Retina (tissue), 1 donor: ENCODE measurements at places on chromosomes 2 and 18.
A peak's percentile ranks its signal among the peaks of the same experiment; 100 is the strongest.

GRCh38 chr2:133171393-133172004, 396.8 kb downstream of the NCKAP5 start:
- DNase-seq = peak; percentile 74

- no peak for DNase-seq
These were observed 35.5 kb downstream of the PELI1 start for GRCh38 chr2:64108666-64109241.

GRCh38 chr18:11982981-11983380, 1.7 kb downstream of the IMPA2 start:
- DNase-seq = no peak

GRCh38 chr2:32652555-32653209, 24.8 kb downstream of the TTC27 start:
- no peak for DNase-seq

DNA sequence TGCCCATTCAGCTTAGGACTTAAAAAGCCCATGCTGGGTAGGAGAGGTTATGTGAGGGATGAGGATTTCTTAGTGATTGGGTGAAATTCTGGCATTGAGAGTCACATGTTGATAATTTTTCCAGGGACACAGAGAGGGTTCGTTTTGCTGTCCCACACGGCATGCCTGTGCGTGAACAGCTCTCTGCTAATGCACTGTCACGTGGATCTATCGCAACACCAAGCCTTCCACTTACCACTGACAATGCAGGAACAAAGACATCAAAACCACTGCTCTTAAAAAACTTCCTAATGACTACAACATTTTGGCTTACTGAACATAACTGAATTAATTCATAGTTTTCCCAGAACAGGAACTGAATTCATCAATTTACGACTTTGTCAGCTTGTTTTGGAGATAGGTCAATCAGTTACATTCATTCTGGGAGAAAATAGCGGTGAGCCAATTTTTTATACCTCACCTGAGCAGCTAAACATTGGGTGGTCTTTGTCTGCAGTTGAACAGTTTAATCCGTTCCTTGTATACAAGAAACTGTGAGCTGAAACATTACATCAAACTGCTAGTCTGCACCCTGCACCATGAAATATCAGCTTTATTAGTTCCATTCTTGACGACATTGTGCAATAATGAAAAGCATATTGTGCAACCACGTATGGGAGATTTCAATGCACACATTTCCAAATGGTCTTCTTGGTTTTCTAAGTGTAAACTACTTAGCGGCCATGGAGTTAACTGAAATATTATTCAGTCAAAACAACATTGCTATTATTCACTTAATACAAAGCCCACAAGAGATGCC, 127.1 kb downstream of the LPIN1 start:
- no peak for DNase-seq

DNA sequence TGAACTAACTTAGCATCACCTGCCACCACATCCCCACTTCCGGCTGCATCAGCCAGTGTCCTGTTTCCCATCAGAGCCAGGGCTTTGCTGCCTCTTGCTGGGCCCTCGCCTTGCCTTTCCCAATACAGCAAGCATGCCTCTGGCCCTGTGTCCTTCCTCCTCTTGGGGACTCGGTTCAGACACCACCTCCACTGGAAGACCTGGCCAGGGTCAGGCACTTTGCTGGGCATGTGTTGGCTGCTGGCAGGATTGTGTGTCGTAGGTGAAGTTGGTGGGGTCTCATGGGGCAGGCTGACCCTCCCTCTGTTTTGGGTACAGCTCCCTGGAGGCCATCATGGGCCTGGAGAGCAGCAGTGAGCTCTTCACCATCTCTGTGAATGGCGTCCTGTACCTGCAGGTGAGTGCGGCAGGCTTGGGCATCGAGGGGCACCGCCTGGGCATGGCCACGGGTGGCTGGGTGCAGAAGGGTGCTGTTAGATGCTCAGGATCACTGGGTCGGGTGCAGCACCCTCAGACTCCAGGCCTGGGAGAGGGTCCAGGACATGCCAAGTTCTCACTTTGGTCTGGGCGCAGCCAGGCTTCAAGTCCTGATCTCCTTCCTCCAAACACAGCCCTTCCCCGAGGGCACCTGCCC, 6.6 kb downstream of the ERFE start:
- no peak for DNase-seq

DNA sequence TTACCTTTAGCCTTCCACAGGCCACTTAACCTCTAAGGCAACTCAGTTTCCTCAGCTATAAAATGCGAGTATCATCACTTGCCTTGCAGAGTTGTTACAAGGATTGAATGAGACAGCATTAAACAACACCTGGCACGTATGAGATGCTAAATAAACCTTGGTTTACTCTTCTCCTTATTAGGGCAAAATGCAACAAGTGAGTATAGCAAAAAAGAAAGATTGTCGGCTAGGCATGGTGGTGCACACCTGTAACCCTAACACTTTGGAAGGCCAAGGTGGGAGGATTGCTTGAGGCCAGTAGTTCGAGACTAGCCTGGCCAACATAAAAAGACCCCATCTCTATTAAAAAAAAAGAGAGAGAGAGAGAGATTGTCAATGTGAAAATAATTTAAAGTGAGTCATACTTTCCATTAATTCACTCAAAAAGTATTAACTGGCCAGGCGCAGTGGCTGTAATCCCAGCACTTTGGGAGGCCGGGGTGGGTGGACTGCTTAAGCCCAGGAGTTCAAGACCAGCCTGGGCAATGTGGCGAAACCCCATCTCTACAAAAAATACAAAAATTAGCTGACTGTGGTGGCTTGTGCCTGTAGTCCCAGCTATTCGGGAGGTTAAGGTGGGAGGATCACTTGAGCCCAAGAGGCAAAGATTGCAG, 8.0 kb downstream of the ATAD2B start:
- no peak for DNase-seq

GRCh38 chr18:5747678-5748077, 147.6 kb downstream of the TMEM200C start:
- no peak for DNase-seq

GRCh38 chr2:141417246-141417797, 713.5 kb downstream of the LRP1B start:
- no peak for DNase-seq

DNA sequence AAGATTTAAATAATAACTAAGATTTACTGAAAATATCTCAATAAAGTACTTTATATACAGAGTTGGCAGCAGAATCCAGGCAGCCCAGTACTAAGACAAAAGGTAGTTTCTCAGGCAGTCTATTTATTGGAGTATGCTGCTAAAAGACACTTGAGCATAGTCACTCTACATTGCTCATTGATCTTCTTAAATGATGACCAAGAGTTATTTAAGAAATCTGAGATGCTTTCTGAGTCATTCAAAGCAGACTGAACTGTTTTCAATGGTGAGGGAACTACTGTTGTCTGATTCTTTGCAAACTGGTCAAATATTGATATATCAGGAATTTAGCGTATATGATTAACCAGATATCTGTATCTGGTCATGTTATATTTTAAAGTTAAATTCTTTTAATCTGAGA, 133.6 kb downstream of the PHLPP1 start:
- DNase-seq = no peak

- peak; percentile 87 for DNase-seq
These were observed 216.0 kb downstream of the TGIF1 start for GRCh38 chr18:3665780-3666525.

DNA sequence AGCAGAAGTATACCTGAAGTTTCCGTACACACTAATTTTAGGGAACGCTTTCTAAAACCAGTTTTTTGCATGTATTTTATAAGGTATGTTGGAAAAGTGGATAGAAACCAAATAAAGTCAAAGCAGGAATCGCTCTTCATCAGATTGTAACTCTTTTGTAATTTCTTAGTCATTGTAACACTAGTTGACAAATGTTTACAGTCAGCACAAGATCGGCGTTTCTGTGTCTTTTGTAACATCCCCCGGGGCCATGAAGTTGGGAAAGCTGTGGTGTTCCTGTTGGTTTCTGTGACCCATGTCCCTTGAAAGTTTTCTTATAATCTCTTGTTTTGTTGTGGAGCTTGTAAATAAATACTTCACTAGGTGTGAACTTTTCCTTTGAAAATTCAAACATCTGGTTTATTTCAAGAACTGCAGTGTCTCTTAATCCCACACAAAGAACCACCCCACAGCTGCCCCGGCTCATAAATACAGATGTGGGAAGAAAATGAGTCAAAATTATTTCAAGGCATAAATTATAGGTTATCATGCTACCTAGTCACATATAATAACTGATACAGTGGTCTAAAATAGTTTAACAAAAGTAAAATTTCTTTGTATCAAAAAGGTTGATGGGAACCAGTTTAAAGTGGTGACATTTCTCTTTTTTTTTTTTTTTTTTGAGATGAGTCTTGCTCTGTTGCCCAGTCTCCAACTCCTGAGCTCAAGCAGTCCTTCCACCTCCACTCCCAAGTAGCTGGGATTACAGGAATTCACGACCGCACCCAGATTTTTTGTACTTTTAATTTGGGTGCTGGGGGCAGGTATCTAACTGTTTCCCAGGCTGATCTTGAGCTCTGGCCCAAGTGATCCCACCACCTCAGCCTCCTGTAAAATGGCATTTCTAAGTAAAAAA, 751 bp upstream of the NMI start:
- peak; percentile 25 for DNase-seq

DNA sequence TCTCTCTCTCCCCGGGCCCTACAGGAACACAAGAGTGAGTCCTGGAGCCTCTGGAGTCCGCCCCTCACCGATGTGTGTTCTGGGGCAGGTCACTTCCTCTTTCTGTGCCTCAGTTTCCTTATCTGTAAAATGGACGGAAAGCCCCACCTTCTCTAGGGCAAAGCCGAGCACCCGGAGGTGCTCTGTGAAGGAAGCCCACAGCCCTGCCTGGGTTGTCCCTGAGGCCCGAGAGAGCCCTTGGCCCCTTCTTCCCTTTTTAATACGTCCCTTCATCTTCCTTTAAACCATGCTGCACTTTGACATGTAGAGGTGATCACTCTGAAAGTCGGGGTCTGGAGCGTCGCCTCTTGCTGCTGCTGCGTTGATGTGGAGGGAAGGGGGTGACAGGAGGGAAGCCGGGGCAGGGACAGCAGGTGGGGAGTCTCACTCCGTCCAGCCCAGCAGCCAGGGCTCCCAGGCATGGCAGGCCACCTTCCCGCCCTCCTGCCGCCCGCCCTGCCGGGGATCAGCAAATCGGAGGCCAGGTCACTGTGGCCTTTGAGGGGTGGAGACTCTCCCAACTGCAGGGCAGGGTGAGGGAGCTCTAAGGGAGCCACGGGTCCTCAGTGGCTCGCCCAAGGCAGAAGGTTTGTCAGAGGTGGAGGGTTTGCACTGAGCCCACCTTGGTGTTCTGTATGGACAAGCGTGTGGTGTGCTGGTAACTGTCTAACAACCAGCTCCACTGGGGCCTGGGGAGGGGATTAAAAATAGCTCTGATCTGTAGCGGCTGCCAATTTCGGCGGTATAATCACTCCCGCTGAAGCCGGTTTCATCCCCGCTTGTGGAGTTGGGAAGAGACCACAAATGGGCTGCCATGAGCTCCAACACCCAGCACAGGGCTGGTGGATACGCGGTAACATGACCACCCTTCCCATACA, 135.9 kb upstream of the ID2 start:
- no peak for DNase-seq

GRCh38 chr18:10213526-10213925, 240.9 kb upstream of the APCDD1 start:
- no peak for DNase-seq

- peak; percentile 78 for DNase-seq
These were observed 10.3 kb upstream of the HOXD1 start for GRCh38 chr2:176178038-176178756.

- no peak for DNase-seq
These were observed 72.8 kb downstream of the EMILIN2 start for GRCh38 chr18:2919600-2919999.
